ENCODE measurements at places on chromosomes 3 and 15.

DNA sequence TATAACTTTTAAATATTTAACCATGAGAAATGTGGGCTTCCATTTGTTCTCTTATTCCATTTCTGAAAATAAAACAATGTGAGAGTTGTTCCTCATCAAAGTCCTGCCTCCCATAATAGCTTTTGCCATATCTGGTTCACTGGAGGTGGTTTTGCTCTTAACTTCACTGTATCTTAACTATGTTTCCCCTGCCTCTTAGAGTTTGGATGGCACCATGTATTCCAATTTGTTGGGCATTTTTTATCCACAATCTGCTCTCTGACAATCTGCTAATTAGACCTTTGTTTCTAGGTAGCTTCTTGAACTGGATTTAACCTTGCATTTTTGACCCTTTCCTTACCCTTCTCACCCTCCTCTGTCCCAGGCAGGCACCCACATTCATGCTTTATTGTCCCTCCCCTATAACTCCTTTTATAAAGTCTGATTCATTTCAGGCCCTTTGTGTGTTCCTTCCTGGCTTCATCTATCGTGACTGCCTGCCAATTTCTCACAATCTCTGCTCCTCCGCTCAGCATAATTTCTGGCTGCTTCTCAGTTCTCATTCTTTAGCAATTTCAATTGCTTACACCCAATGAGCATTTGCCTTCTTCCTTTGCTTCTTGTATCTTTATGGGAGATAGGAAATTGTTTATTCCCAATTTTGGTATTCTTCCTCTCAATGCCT, 144.2 kb upstream of the ARHGEF26 start:
- peak; percentile 79 for DNase-seq

GRCh38 chr3:12670365-12671119, 6.6 kb upstream of the RAF1 start:
- no peak for DNase-seq

GRCh38 chr3:66717806-66718205, 217.0 kb upstream of the LRIG1 start:
- DNase-seq = no peak

- DNase-seq = peak; percentile 42
Observed at GRCh38 chr3:113255100-113255853, 43.9 kb downstream of the BOC start.

GRCh38 chr3:29889215-29889614, 608.3 kb downstream of the RBMS3 start:
- DNase-seq = no peak

DNA sequence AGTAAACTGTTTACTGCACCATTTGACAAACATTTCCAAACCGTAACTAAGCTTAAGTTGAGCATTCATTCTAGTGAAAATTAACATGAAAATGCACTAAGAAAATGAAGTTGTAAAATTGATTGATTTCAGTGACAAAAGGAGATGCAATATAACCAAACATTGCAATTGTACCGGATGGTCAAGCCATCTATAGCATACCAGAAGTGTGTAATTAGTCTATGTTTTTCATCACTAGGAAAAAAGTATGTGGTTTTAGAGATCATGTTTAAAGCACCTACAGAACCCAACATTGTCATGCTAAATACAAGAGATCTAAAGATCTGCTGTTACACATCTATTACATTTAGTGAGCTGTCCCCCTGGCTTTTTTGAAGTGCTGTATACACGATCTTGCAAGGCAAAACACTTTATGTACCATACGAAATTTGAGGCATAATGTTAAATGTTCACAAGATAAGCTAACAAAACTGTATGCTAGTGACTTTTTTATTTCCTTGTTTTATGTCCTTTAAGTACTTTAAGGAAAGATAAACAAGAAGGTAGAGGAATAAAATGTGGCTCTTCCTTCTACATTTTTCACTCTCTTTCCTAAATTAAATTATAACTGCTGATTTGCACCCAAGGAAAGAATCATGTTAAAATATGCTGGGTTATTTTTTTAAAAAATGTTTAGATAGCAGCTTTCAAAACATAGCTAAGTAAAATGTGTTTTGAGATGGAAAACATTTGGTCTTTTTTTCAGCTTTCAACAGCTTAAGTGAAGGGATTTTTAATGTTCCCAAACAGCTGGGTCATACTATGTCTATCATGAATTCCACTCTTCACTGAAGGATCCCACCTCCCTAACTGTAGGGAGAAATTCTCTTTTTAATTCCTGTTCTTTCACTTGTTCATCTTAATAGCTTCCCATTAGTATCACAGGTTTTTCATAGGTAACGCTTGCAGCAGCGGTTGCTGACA, 498.0 kb downstream of the MECOM start:
- DNase-seq = no peak

DNA sequence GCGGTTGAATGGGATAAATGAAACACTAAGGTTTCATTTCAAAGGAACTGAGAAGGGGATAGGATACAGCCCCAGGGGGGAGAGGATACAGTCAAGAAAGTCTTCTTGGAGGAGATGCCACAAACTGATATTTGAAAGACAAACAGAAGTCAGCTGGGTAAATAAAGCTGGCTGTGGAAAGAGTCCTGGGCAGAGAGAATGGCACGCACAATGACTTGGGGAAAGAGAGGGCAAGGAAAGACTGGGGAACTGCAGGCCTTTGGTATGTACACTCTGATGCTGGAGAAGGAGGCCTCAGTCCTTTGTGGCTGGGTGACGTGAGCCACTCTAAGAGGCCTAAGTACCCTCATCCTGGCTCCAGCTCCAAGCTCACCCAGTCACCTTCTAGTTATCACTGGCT, 45.2 kb upstream of the LMCD1 start:
- no peak for DNase-seq

GRCh38 chr3:37660782-37661181, 200.9 kb upstream of the CTDSPL start:
- DNase-seq = no peak

- no peak for DNase-seq
Observed at GRCh38 chr3:64291345-64291744, 66.1 kb upstream of the PRICKLE2 start.

DNA sequence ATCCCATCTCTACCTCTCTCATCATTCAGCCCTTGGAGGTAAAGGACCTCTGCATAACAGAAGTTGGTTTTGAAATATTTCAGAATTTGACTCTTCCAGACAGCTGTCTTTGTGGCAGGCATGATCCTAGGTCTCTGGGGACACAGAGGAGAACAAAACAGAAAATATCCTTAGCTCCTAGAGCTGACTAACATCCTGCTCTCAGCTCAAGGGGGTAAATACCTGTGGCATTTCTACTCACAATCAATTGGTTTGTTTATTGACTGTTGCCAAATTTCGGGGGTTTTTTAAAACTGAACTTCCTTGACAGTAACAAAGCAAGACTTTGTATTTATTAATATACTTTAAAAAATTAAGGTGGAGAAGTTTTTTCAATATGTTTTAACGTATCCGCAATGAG, 78.8 kb downstream of the EOMES start:
- DNase-seq = no peak

- peak; percentile 34 for DNase-seq
Observed at GRCh38 chr3:171940151-171940649, 97.1 kb downstream of the TMEM212 start.

DNA sequence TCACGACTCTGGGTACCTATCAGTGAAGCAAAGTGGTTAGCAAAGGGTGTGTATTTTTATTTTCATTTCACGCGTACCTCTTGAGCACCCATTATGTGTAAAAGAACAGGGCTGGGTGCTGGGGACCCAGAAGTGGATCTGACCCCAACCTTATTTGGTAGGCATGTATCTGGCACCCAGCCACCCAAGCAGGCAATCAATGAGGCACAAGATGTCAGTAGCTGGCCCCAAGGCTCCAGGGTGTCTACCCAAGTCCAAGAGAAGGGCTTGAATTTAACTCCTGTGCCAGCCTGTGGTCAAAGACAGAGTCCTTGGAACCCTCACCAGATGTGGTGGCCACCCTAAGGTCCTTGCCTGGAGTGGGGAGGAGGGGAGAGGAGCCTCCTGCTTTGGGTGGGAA, 5.7 kb downstream of the PLEKHO2 start:
- DNase-seq = no peak

- DNase-seq = peak; percentile 61
Observed at GRCh38 chr3:129593595-129594339, 12.7 kb downstream of the PLXND1 start.

- no peak for DNase-seq
Observed at GRCh38 chr3:18428036-18428435, 2.9 kb upstream of the SATB1 start.

Data from femur (tissue), 1 donor.